Left lobe of liver (tissue), 2 donors: ENCODE measurements at places on chromosomes 7 and 10. TPM values are rescaled to one million over a fixed set of nuclear protein-coding genes. Genes with fewer than 3 reads are reported as not detected.
A peak's percentile ranks its signal among the peaks of the same experiment; 100 is the strongest.

C7orf33 gene
- total RNA-seq: not detected

GHRHR gene
- 0.83 TPM for total RNA-seq

DNA sequence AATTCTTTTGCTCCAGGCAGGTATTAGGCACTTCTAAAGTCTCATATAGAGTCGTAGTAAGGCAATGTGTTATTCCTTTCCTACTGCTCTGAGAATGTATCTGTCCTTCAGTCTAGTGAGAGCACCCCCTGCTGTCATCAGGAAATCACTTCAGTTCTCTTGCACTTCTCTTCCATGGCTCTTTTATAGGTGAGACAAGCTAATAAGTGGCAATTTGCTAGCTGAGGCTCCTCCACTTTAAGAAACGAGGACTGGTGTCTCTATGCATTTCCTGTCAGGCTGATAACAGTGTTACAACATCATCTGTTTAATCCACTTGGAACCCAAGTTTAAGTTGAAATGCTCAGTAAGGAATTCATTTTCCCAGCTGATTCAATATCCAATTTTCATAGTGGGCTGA is 350.6 kb downstream of the TFEC start:
- no peak for DNase-seq

SYT15 gene
- total RNA-seq: 0.65 TPM

DNA sequence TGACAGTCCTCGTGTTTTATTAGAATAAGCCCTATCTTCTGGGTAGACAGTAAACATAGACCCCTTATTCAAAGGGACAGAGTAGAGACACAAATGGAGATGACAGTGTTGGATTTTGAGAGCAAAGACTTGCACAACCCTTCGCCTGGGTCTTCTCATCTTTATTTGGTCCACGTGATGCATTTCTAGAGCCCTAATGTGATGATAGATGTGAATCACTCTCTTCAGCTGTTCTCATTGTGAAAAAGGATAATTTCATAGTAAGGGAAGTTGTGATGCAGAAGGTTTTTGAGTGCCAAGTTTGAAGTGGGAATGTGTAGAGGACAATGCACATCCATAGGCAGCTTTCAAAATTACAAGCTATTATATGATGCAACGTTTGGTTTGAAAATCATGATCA is 86.3 kb downstream of the CREB5 start:
- no peak for DNase-seq

GRCh38 chr10:133212853-133213494 is 17.0 kb upstream of the UTF1 start:
- no peak for DNase-seq

CYP2E1 gene
- 3,844 TPM for total RNA-seq

DNA sequence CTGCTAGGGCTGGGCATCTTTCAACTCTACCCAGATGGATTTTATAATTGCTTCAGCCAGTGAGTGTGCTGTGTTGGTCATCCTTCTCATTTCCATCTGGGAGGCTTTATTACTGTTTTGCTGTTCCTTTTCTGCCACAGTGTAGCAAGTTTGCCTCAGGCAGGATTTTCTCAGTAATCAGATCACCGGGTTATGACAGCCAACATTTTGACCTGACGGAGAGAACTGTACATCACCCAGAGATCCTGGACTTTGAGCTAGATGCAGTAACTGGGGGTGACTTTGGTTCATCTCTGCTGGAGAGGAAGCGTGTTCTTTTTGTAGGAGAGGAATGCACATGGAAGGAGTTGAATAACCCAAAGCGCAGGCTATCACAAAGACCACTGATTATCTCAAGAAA is 111.8 kb upstream of the AGR3 start:
- DNase-seq: no peak

DNA sequence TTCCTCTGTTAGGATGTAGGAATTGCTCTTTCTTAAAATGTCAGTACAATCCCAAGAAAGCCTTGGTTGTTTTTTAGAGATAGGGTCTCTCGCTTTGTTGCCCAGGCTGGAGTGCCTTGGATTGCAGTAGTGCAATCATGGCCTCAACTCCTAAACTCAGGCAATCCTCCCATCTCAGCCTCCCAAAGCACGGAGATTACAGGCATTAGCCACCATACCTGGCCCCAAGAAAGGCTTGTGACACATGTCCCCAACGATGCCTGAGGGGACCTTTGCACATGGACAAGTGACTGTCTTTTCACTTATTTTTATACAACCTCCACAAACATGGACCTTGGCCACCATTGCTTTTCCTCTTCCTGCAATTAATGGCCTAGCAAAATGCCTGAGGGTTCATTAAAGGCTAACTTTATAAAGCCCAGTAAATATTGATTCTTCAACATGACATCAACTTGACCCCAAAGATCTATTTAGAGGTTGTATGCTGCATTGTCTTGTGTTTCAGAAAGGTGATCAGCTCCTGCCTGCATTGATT is 10.0 kb upstream of the SPOCK2 start:
- DNase-seq: peak; percentile 74

CCSER2 gene
- total RNA-seq: 13.9 TPM

- DNase-seq: no peak
Observed at GRCh38 chr10:71725998-71726579, 6.5 kb upstream of the C10orf105 start.

TDRD1 gene
- total RNA-seq: 0.05 TPM

MYL7 gene
- not detected for total RNA-seq

GRID1 gene
- 0.58 TPM for total RNA-seq

RAB11FIP2 gene
- total RNA-seq: 4.2 TPM

GRCh38 chr7:64672414-64672813 is 6.5 kb downstream of the ZNF107 start:
- no peak for DNase-seq

DNA sequence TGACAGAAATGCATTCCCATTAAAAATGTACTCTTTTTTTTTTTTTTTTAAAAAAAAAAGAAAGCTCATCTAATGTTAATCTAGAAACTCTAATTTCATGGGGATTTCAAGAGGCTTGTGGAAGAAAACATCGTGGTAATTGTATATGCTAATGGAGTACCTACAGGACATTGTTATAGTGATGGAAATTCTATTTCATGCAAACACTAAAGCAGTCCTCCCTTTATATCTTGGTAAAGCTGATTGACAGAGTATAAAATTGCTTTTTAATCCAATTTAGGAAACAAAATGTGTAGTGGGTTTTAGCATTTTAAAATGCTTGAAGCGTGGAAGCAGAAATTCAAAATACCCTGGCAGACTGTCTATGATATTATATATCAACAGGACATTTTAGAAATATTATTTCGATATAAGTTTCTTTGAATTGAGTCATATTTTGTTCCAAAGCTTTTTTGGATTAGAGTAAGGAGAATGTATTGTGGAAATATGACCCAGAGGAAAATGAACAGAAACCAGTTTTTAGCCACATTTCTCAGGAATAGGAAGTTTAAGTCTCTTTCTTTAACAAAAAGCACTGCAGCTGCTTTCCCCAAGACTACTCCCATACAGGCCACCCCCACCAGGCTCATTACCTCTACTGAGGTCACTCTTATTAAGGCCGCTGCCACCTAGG is 121.9 kb downstream of the WNT2 start:
- no peak for DNase-seq

DNA sequence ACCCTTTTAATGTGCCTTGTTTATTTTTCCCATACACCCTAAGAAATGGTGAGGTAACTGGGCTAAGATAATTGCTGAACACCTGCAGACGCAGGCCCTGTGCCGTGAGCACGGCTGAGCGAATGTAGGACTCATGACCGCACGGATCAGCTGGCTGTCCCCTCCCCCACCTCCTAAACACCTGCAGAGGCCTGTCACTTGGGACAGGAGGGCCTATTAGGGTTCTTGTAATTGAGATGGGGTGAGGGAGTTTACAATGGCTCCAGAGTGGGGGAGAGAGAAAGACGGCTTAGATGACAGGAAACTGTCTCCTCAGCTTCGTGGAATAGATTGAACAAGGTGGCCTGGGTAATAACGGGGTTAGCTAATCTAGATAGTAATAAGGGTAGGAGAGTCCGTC is 291.7 kb upstream of the HABP2 start:
- DNase-seq: no peak

DNA sequence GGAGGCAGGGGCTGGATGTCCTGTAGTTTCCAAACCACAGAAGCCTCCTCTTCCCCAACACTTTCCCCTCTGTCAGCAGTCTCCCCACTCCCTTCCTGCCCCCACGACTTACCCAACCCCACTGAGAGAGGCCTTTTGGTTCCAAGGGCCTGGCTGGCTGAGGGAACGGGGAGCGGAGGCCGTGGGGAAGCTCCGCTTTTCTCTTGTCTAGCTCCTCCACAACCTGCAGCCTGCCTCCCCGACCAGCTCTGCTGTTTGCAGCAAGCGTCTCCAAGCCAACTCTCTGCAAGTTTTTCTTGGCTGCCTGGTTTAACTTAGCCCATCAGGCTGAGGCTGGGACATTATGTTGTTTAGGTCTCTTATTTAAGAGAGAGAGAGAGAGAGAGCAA is 126.8 kb downstream of the NEURL1 start:
- no peak for DNase-seq

WDR86 gene
- 0.28 TPM for total RNA-seq

GRCh38 chr10:6920072-6921019 is 340.3 kb upstream of the PRKCQ start:
- DNase-seq: peak; percentile 56

GRCh38 chr10:13707156-13707881 is 120.6 kb downstream of the PRPF18 start:
- peak; percentile 80 for DNase-seq

DNA sequence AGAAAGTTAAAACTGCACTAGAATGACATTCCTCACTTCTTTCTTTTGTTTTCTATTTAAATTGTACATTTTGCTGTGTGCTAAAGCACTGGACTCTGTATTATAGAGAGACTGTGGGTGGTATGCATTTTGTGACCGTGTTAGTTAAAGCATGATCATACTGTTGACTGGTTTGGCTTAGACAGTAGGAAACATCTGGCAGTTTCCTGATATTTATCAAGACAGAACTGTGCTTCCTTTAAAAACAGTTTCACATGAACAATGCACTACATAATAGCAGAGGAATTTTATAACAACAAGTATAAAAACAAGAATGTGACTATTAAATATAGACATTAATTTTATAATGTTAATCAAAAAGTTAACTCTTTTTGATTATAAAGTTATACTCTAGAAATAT is 23.1 kb downstream of the GNG11 start:
- DNase-seq: no peak

DNA sequence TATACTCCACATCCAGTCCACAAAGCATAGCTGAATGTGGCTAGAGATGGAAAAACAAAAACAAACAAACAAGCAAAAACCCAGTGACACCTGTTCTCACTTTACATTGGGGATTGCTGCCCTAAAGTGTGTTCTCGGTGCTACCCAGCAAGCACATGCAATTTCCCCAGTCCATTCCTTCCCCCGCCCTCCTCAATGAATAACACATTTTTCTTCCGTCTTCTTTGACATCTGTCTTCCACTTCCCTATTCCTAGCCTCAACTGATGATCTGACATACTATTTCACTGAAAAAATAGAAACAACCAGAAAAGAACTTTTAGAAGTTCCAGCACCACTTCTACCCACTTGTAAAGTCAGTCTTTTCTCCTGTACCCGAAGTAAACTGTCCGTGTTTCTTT is 147.1 kb downstream of the MALRD1 start:
- DNase-seq: no peak

- no peak for DNase-seq
Observed at GRCh38 chr7:136964347-136964746, 95.9 kb downstream of the CHRM2 start.

GRCh38 chr10:11698691-11699549 is 43.3 kb upstream of the ECHDC3 start:
- DNase-seq: peak; percentile 76

GRCh38 chr10:14570800-14571199 is 203.9 kb downstream of the FAM107B start:
- DNase-seq: no peak

GRCh38 chr7:6250364-6250833 is 22.0 kb downstream of the CYTH3 start:
- no peak for DNase-seq

POR gene
- 741 TPM for total RNA-seq

- DNase-seq: no peak
Observed at GRCh38 chr10:62961951-62962523, 145.9 kb upstream of the EGR2 start.

- DNase-seq: no peak
Observed at GRCh38 chr10:4470231-4470835, 355.7 kb upstream of the AKR1E2 start.

DNA sequence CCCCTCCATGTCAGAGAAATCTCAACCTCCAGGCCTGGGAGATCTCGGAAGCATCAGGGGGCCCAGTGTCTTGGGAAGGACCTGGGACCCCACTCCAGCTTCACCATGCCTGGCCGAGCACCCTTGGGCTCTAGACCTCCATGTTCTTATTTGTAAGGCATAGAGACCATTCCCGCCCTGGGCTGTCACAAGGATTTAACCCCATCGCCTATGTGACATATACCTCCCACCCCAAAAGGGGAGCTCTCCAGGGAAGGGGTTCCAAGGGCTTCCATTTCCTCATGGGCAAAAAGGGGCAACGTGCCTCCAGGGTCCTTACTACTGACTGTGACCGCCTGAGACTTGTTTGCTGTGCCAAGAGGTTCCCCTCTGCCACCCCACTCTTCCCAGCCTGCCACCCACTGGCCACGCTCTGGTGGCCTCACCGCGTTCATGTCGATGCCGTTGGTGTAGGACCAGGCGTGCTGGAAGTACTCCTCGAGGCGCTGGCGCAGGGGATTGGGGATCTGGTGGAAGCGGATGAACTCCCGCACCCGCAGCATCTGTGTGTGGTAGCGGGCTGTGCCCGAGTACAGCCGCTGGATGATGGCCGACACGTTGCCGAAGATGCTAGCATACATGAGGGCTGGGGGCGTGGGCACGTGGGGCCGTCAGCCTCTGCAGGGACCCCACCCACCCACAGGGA is 27.5 kb downstream of the KCNH2 start:
- DNase-seq: no peak

EEPD1 gene
- total RNA-seq: 10.3 TPM

DNA sequence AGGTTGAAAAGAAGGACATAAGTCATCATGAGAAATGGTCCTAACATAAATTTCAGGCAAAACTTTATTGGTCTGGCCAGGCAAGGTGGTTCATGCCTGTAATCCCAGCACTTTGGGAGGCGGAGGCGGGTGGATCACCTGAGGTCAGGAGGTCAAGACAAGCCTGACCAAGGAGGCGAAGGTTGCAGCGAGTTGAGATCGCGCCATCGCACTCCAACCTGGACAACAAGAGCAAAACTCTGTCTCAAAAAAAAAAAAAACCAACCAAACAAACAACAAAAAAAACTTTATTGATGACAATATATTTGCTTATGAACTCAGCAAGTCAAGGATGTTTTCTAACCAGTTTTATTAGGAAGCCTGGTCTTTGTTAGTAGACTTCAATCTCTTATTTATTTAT is 54.6 kb upstream of the ARHGAP21 start:
- no peak for DNase-seq

DNA sequence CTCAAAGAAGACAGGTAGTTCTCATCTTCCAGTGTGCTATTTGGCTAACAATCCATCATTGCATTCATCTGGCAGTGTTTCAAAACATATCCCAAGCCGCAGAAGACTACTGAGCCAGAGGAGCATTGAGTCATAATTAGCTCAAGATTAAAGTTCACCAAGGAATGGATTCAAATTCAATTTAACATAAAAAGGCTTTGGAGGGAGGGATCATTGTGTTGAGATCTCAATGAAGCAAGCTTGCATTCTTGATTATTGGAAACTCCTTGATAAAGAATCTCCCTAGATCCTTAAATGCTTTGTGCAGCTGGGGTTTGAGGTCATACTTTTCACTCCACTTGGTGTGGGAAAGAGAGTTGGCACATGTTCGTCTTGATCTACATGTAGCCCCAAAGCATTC is 142.8 kb upstream of the SEMA3A start:
- no peak for DNase-seq

GSDME gene
- 4.8 TPM for total RNA-seq
